Airway epithelial cell (primary cell): ENCODE measurements at places on chromosomes 16 and 17. TPM values are rescaled to one million over a fixed set of nuclear protein-coding genes. Genes with fewer than 3 reads are reported as not detected.

The TRIM65 gene
- 28.1 and 28.6 TPM in 2 replicates for total RNA-seq

The CACNA1G gene
- total RNA-seq, result 0.05 TPM in 1 of 2 replicates, not detected in the other

The ALDOC gene
- 109 and 131 TPM in 2 replicates for total RNA-seq

The TMIGD1 gene
- total RNA-seq, result not detected in 2 replicates

The SLC6A2 gene
- total RNA-seq, result 0.07 and 0.23 TPM in 2 replicates

The CCL16 gene
- total RNA-seq, result not detected in 2 replicates

The SLC13A2 gene
- total RNA-seq, result not detected in 2 replicates

The DRC3 gene
- 0.21 TPM in 1 of 2 replicates, not detected in the other for total RNA-seq

The TAT gene
- total RNA-seq, result not detected in 2 replicates

The TMUB2 gene
- total RNA-seq, result 19.0 and 28.1 TPM in 2 replicates

The KCNJ2 gene
- total RNA-seq, result 0.42 and 0.46 TPM in 2 replicates

The CDC42EP4 gene
- total RNA-seq, result 37.0 and 58.9 TPM in 2 replicates

The ARHGDIG gene
- total RNA-seq, result 0.60 and 1.6 TPM in 2 replicates

The MYH1 gene
- not detected in 2 replicates for total RNA-seq

The SLC5A10 gene
- total RNA-seq, result 0.05 TPM in 1 of 2 replicates, not detected in the other

The GPR179 gene
- total RNA-seq, result not detected in 2 replicates

The EVI2A gene
- total RNA-seq, result 0.19 and 0.21 TPM in 2 replicates

The OTOP2 gene
- total RNA-seq, result 0.42 and 0.79 TPM in 2 replicates

The MEOX1 gene
- 0.28 TPM in 1 of 2 replicates, not detected in the other for total RNA-seq

The PTX4 gene
- total RNA-seq, result not detected in 2 replicates

The ZNRF1 gene
- 31.8 and 34.6 TPM in 2 replicates for total RNA-seq

The ZFPM1 gene
- 2.2 and 3.0 TPM in 2 replicates for total RNA-seq

The BRICD5 gene
- 2.5 and 3.5 TPM in 2 replicates for total RNA-seq
